ENCODE measurements at places on chromosomes 5 and 9.

DNA sequence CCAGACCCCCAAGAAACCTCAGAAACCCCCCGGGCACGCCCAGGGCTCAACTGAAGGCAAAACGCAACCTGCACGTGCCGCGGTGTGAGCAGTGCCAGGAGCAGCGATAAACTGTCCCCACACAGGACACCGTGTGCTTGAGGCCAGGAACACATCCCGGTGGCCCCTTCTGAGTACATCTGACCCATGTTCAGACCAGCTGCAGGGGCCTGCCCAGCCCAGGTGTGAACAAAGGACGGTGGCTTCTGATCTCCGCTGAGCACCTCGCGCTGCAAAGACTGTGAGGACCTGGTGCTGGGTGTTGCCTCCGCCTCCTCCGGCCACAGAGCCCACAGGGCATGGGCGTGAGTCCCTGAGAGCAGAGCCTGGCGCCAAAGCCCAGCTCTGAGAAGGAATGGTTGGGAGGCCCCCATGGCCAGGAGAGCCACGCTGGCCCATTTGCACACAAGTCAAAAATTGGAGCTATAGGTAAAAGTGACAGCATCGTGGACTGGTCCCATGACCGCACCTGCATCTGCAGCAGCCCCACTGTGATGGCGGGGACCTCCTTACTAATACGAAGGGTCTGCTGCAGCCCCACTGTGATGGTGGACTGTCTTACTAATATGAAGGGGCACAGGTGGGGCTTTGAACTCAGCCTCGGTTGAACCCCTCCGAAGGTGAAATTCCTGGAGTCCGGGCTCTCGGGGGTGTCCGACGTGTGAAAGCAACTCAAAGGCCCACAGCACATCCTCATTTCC is 31.5 kb downstream of the NDUFS6 start:
- DNase-seq, result no peak

GRCh38 chr5:180436936-180437335 is 57.2 kb upstream of the CNOT6 start:
- DNase-seq, result no peak

GRCh38 chr9:27365707-27366376 is 68.9 kb upstream of the EQTN start:
- no peak for DNase-seq

DNA sequence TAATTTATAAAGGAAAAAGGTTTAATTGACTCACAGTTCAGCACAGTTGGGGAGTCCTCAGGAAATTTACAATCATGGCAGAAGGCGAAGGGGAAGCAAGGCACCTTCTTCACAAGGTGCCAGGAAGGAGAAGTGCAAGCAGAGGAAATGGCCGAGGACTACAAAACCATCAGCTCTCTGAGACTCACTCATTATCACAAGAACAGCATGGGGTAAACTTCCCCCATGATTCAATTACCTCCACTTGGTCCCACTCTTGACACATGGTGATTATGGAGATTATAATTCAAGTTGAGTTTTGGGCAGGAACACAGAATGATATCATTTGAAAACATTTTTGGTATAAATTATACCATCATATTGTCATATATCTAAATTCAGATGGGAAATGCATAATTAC is 934.7 kb downstream of the CDH12 start:
- no peak for DNase-seq

DNA sequence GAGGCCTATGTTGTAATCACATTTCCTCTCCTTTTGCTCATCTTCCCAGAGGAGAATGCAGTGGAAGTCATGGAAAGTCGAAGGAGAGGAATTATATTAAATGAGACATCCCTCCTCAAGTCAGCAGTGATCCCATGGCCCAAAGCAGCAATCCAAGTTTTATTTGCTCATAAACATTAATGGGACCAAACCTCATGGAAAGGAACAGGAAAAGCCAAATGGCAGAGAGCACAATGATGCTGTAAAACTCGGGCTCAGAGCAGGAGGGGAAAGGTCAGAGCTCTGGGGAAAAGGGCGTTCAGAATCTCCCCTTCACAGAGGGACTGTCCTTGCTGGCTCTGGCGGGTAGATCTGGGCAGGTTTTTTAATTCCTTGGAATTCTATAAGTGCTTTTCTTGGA is 175.8 kb downstream of the C5orf15 start:
- no peak for DNase-seq

- no peak for DNase-seq
Observed at GRCh38 chr5:159749146-159749545, 167.1 kb upstream of the ADRA1B start.

DNA sequence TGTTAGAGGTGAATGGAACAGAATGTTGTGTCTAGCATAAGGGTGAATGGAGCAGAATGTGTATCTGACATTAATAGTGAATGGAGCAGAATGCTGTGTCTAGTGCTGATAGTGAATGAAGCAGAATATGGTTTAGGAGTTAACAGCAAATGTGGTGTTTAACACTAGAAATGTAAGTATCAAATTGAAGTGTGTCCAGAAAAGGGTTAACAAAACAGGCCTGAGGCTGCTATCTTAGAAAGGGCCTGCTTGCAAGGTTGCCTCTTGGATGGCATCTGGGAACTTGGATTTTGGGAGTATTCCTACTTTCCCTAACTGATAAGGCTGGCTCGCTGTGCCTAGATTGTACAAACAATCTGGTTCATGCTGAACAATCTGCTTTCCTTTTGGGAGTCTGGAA is 76.1 kb downstream of the G3BP1 start:
- DNase-seq, result no peak

GRCh38 chr9:2059274-2059929 is 44.3 kb downstream of the SMARCA2 start:
- no peak for DNase-seq

GRCh38 chr9:107530679-107531078 is 41.1 kb upstream of the KLF4 start:
- DNase-seq, result no peak

DNA sequence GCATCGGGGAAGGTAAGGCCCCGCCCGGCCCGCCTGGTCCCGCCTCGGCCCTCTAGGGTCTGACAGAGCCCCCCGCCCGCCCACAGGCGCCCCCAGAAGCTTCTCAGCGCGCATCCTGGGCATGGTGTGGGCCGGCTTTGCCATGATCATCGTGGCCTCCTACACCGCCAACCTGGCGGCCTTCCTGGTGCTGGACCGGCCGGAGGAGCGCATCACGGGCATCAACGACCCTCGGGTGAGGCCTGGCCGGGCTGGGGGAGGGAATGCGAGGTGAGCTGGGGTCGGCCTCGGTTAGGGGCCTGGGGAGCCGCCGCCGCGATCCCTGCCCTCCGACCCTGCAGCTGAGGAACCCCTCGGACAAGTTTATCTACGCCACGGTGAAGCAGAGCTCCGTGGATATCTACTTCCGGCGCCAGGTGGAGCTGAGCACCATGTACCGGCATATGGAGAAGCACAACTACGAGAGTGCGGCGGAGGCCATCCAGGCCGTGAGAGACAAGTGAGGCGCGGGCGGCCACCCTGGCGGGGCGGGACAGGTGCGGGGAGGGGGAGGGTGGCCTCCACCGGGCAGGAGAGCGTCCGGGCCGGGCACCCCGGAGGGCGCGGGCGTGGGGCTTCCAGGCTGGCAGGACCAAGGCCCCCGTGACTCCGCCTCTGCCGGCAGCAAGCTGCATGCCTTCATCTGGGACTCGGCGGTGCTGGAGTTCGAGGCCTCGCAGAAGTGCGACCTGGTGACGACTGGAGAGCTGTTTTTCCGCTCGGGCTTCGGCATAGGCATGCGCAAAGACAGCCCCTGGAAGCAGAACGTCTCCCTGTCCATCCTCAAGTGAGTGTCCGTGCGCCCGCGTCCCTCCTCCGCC is 7.1 kb downstream of the LRRC26 start:
- no peak for DNase-seq

DNA sequence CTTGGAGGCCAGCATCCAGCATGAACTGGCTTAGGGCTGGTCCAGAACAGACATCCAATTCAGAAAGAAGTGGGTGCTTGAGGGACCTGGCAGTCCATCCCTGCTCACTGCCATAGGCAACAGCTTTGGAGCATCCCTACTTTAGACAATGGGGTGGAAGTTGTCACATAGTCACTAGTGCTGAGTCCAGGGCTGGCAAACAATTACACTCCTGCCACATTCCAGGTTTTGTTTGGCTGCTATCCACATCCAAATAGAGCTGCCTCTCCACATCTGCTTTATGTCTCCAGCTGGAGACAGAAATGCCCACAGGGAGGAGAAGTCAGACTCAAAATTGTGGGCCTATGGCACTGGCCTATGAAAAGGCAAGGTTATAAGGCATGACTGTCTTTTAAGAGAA is 7.0 kb downstream of the FSTL4 start:
- no peak for DNase-seq

DNA sequence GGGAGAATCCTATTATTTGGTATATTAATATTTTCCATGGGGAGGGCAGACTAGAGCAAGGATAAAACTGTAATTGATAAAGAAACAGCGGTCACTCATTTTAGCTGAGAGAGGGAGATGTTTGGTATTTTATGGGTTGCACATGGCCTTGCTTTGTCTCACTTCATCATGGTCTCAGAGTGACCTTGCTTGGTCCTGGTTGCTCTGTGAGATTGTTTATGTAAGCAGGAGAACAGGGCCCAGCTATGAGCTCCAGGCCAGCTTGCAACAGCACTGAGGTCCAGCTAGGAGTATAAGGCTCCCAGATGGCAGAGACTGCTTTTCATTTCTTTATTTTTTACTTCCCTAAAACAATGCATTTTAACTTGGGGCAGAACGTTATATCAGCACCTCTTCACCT is 50.7 kb downstream of the ZNF622 start:
- DNase-seq, result no peak

Measured in NCI-H446 treated with DMSO at 0.1 percent for 48 hours (cell line).